ENCODE measurements at places on chromosomes 4 and X.

DNA sequence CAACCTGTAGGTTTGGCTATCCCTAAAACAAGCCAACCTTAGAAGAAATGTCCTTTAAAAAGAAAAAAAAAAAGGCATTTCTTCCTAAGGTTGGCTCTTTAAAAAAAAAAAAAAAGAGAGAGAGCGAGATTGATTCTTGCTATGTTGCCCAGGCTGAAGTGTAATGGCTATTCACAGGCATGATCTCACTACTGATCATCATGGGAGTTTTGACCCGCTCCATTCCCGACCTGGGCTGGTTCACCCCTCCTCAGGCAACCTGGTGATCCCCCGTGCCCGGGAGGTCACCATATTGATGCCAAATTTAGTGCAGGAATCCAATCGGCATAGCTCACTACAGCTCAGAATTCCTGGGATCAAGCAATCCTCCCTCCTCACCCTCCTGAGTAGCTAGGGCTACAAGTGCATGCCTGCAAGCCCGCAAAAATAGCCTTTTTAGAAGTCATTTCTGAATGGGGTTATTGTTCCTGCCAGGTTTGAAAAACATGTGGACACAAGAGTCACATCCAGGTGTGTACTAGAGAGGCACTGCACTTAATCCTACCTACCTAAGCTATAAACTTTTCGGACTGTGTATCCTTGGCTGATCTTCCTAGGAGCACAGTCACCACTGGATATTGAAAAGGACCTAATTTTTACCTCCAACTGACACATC, 61.4 kb upstream of the ZCCHC13 start:
- no peak for DNase-seq

GRCh38 chrX:115679460-115679859, 118.5 kb downstream of the PLS3 start:
- DNase-seq, result no peak

- DNase-seq, result peak; percentile 34
Measured at GRCh38 chr4:7295911-7296660, 103.7 kb downstream of the SORCS2 start.

GRCh38 chrX:143664302-143664701, 28.4 kb upstream of the SLITRK4 start:
- DNase-seq, result peak; percentile 8

GRCh38 chr4:29948451-29948850, 771.7 kb upstream of the PCDH7 start:
- no peak for DNase-seq

- no peak for DNase-seq
Measured at GRCh38 chr4:79756140-79756895, 316.7 kb downstream of the ANTXR2 start.

DNA sequence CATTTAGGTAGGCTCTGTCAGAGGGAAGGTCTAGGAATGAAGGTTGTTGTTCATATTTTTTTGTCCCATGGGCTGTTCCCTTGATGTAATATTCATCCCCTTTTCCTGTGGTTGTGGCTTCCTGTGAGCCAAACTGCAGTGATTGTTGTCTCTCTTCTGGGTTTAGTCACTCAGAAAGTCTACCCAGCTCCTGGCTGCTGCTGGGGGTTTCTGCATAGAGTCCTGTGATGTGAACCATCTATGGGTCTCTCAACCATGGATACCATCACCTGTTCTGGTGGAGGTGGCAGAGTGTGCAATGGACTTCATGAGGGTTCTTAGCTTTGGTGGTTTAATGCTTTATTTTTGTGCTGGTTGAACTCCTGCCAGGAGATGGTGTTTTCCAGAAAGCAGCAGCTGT, 122.8 kb downstream of the ZC4H2 start:
- peak; percentile 9 for DNase-seq

DNA sequence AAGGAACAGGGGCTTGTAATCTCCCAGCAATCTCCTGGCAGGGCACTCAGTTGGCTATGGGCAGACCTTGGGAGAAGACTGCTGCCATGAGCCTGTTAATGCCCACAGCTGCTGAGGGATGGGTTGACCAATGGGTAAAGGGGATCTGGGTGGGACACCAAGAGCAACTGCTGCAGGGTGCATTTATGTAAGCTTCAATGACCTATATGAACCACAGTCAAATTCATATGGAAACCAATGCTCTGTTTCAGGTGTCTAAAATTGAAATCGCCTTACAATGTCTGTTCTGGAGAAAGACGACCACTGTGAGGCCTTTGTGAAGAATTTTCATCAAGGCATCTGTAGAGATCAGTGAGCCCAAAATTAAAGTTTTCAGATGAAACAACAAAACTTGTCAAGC, 6.1 kb downstream of the EPGN start:
- DNase-seq, result no peak

Measured in activated CD4-positive, alpha-beta T cell treated with anti-CD3 and anti-CD28 coated beads, Interleukin-2, Interleukin-6, amounts not matched to agents 100 ng/mL and 50 ng/mL, durations not matched to agents 16 hours and 8 hours (primary cell).